Smooth muscle cell of bladder (primary cell): ENCODE measurements at places on chromosomes 5 and 9. TPM values are rescaled to one million over a fixed set of nuclear protein-coding genes. Genes with fewer than 3 reads are reported as not detected.

Gene DMRT3
- not detected in 2 replicates for total RNA-seq

Gene ECSCR
- 0.14 and 0.37 TPM in 2 replicates for total RNA-seq

Gene ADAMTS6
- 58.6 and 72.2 TPM in 2 replicates for total RNA-seq

Gene CLTB
- 99.0 and 107 TPM in 2 replicates for total RNA-seq

Gene PTGES2
- 69.4 and 77.2 TPM in 2 replicates for total RNA-seq

Gene DDX4
- total RNA-seq = not detected in 2 replicates

Gene CDH12
- not detected in 2 replicates for total RNA-seq

Gene SUB1
- total RNA-seq = 98.6 and 161 TPM in 2 replicates

Gene IGFBPL1
- under 0.01 TPM in 1 of 2 replicates, not detected in the other for total RNA-seq

Gene TXNDC15
- total RNA-seq = 141 and 192 TPM in 2 replicates

Gene MYO10
- total RNA-seq = 61.0 and 105 TPM in 2 replicates

Gene CDH9
- 0.18 TPM in 1 of 2 replicates, not detected in the other for total RNA-seq

Gene FOXD4L4
- 0.14 and 0.18 TPM in 2 replicates for total RNA-seq
